ENCODE measurements at places on chromosomes 4 and X. TPM values are rescaled to one million over a fixed set of nuclear protein-coding genes. Genes with fewer than 3 reads are reported as not detected.

DNA sequence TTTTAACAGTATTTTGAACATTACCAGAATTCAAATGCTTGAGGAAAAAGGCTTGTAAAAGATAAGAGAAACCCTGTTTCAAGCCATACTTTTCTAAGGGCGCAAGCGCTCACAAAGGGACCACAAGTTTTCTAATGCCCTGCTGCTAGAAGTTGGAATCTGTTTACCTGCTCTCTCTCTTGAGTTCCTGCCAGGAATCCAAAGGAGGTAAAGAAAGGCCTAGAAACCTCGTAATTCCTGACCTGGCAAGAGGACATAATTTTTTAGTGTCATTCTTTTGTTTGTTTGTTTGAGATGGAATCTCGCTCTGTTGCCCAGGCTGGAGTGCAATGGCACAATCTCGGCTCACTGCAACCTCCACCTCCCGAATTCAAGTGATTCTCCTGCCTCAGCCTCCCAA, 1.4 kb upstream of the FUNDC1 start:
- DNase-seq, result no peak

- DNase-seq, result no peak
These were observed 17.7 kb downstream of the APELA start for GRCh38 chr4:164894702-164895101.

DNA sequence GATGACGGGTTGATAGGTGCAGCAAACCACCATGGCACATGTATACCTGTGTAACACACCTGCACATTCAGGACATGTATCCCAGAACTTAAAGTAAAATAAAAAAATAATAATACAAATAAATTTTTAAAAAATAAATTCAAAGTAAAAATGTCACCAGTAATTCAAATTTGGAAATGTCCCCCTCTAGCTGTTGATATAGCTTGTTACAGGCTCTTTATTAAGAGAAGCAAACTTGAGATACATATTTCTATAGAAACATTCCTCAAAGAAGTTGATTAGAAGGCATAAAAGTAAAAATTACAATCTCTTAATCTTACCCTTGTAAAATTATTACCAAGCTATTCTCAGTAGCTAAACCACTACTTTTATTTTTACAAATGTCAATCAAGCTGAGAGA, 1397.0 kb downstream of the FAM133A start:
- no peak for DNase-seq

DNA sequence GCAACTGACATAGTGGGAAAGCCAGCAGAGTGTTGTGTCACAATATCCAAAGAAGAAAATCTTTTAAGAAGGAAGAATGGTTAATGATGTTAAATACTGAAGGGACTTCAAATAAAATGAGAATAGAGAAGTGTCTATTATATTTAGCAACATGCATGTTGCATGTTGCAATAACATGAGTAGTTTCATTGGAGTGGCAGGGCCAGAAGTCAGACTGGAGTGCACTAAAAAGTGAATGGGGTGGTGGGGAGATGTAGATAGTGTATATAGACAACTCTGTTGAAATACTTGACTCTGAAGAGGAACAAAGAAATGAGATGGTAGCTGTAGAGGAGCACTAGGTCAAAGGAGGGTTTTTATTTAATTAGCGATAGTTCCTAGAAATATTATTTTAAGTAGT, 9.5 kb upstream of the AMMECR1 start:
- no peak for DNase-seq

DNA sequence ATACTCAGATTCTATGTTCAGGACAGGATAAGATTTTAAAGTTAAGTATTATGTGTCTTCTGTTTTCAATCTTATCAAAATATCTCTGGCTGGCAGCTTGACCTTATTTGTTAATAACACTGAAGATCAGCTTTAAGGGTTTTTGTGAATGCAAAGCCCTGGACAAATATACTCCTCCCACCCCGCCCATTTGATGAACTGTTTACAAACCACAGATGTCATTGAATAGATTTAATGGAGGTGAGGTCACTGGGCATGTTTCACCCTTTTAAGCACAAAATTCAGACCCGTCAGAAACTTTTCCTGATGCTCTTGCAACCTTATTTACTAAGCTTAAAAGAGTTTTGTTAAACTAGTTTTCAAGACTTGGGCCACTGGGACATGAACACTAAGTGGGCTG, 10.1 kb upstream of the CXCL8 start:
- no peak for DNase-seq

- DNase-seq, result no peak
These were observed 283.9 kb downstream of the SMARCA1 start for GRCh38 chrX:129239371-129239770.

- no peak for DNase-seq
These were observed 18.6 kb upstream of the ZIC3 start for GRCh38 chrX:137547291-137547690.

DNA sequence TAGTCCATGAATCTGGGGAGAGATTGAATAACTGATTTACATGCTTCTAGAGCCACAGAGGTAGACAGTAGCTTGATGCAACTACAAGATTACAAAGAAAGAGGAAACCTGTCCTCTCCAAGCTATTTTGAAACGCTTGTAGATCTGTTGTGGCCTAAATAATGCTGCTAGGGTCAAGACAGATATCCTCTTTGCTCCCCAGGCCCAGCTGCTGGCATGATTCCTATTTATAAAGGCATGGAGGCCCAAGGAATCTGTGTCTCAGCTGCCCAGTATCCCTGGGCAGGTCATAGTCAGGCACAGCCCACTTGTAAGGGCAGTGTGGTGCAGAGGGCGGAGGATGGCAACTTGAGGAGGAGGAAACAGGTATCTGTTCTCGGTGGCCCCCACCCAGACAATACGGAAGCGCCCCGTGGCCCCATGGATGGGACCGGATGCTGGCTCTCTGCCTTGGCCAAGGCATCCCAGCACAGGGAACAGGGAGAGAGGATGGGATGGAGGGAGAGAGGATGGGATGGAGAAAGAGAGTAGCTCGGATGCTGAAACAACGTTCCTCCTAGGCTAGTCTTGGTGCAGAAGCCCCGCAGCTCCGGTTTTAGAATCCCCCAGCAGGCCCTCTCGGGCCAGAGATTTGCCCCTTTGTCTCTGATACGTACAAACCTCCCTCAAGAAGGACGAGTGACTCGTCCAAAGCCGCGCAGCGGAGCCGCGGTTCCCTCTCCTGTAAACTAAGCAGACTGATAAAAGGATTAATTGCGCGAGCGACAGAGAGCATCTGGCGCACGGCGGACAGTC, 767 bp upstream of the SMIM20 start:
- DNase-seq, result no peak

DNA sequence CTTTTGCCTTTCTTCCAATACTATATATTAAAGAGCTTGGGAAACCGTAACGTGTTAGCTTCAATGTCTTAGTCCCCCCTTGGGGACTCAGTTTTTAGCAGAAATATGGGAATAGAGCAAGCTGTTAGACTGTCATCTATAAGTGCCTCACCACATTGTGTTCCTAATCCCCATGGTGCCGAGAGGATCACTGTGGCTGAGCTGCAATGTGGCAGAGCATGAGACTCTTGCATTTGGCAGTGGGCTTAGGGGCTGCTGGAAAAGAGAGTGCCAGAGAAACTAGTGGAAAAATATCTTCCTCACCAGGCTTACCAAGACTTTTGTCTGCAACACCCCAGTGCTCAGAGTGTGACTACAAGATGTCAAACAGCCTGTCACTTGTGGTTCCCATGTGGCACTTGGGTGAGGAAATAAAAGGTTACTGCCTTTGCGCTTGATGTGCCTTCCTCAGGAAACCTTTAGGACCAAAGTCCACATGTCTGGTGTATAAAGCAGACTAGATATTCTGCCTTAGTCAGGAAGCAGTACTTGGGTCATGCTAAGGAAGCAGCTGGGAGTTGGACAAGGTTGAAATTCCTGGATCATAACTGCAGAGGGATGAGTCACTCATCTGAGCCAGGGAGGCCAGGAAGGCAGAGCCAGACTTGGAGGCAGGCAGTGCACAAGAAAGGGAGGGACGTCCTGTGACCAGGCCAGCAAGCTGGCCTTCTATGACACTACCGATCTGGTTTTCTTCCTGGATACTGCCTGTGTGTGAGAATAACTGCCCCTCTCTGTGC, 9.7 kb upstream of the MAGEA4 start:
- no peak for DNase-seq

DNA sequence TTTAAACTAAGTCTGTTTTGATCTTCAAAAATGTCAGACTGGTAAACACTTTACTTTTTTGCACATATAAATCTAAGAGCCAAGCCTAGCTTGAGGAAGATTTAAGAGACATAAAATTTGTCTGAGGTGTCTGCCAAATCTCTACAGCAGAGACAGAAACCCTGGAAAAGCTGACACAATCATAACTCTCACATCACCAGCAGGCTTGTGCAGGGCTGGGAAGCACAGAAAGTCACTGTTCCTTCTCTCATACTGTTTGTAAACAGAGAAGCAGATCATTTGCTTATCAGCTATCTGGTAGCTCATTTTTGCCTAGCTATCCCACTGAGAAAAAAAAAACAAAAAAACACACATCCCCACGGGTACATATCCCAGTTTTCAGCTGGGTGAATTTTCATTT, 7.0 kb downstream of the ENOX2 start:
- DNase-seq, result no peak

DNA sequence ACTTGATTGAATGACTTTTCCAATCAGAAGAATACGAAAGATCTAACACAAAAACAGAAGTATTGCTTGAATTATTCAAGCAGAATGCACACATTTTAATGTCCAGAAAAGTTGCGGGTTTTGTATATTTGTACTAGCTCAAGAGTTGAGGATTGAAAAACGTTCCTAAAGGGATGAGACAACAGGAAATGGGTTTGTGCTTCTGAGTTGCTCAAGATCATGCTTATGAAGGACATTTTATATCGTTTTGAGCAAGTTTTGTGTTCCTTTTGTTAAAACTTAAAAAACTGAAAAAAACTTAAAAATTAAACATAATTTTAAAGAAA, 353 bp upstream of the SMIM10 start:
- DNase-seq, result no peak

GRCh38 chrX:44569122-44569521, 26.5 kb upstream of the FUNDC1 start:
- DNase-seq, result no peak

GRCh38 chrX:151753313-151754046, 18.9 kb downstream of the CNGA2 start:
- peak; percentile 39 for DNase-seq

Gene CLDN34
- polyA plus RNA-seq, result 0.18 TPM

Gene NDUFB11
- polyA plus RNA-seq, result 80.5 TPM

Gene MAP7D2
- polyA plus RNA-seq, result 5.1 TPM

Gene MSX1
- polyA plus RNA-seq, result 0.76 TPM

Gene GPR78
- polyA plus RNA-seq, result 1.1 TPM

Gene GPR50
- 0.10 TPM for polyA plus RNA-seq
